ENCODE measurements at places on chromosomes 2 and 18.

GRCh38 chr18:62999921-63000320 lies 284.6 kb downstream of the PHLPP1 start:
- no peak for DNase-seq

- DNase-seq = no peak
Measured at GRCh38 chr18:78601349-78601748, 378.3 kb upstream of the SALL3 start.

GRCh38 chr2:70962885-70963878 lies 15.2 kb upstream of the ANKRD53 start:
- no peak for DNase-seq

DNA sequence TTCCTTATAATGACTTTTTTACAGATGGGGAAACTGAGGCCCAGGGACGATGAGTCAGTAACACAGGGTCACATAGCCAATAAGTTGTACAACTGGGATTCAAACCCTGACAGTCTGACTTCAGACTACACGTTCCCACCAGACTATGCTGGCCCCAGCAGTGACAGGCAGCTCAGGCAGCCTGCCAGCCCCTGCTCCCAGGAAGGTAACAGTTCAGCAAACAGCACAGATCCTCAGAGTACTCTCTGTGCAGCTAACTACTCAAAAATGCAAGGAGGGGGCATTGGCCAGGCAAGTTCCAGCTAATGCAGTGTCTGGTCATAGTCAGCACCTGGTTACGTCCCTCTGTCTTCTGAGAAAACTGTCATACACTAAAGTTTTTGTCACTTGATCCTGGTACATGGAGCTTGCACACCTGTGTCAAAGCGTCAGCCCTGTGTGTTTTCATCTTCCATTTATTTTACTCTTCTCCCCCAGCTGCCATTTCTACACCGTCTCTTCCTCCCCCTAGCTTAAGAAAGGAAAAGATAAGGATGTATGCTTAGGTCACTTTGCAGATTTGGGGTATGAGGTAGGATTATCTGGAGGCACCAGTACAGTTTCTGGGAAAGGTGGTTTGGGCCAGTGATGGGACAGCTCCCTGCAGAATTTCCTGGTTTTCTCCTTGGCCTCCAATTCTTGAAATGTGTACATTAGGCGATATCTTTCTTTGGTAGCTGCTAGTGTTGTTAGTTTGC lies 4.5 kb downstream of the SMARCAL1 start:
- DNase-seq = no peak

All from amniotic epithelial cell (primary cell).